ENCODE measurements at places on chromosomes 4 and X. TPM values are rescaled to one million over a fixed set of nuclear protein-coding genes. Genes with fewer than 3 reads are reported as not detected.

The PNMA6A gene
- not detected for polyA plus RNA-seq

GRCh38 chrX:109537324-109537665, 651 bp downstream of the NXT2 start:
- H3K4me1 ChIP-seq, result peaks cover 23% of the 10 kb centered on the region
- H3K27me3 ChIP-seq, result no peaks in the 10 kb centered on the region
- no peaks in the 10 kb centered on the region for H3K36me3 ChIP-seq
- peak; percentile 56 for DNase-seq

- H3K4me3 ChIP-seq, result no peak overlapping the region
- H3K4me1 ChIP-seq, result no peaks in the 10 kb centered on the region
- DNase-seq, result no peak
Measured at GRCh38 chrX:45309096-45309495, 108.4 kb upstream of the DIPK2B start.

- H3K27me3 ChIP-seq, result no peaks in the 10 kb centered on the region
- H3K27ac ChIP-seq, result no peak overlapping the region
- no peaks in the 10 kb centered on the region for H3K36me3 ChIP-seq
- DNase-seq, result no peak
- H3K4me1 ChIP-seq, result peaks cover 22% of the 10 kb centered on the region
Measured at GRCh38 chr4:118972167-118972566, 83.5 kb downstream of the SYNPO2 start.

GRCh38 chrX:70527610-70528345, 83.1 kb downstream of the DLG3 start:
- DNase-seq, result no peak
- no peaks in the 10 kb centered on the region for H3K4me1 ChIP-seq
- H3K27ac ChIP-seq, result no peak overlapping the region
- H3K4me3 ChIP-seq, result no peak overlapping the region
- no peaks in the 10 kb centered on the region for H3K36me3 ChIP-seq

- H3K27me3 ChIP-seq, result no peaks in the 10 kb centered on the region
- H3K27ac ChIP-seq, result no peak overlapping the region
- H3K36me3 ChIP-seq, result no peaks in the 10 kb centered on the region
- no peak overlapping the region for H3K4me3 ChIP-seq
- H3K4me1 ChIP-seq, result no peaks in the 10 kb centered on the region
Measured at GRCh38 chr4:9679704-9680478, 101.5 kb upstream of the DRD5 start.

- no peaks in the 10 kb centered on the region for H3K36me3 ChIP-seq
- H3K4me3 ChIP-seq, result peak overlapping the region; percentile 19
- DNase-seq, result peak; percentile 73
- peaks cover 16% of the 10 kb centered on the region for H3K4me1 ChIP-seq
Measured at GRCh38 chr4:75698162-75698962, 25.2 kb upstream of the G3BP2 start.

DNA sequence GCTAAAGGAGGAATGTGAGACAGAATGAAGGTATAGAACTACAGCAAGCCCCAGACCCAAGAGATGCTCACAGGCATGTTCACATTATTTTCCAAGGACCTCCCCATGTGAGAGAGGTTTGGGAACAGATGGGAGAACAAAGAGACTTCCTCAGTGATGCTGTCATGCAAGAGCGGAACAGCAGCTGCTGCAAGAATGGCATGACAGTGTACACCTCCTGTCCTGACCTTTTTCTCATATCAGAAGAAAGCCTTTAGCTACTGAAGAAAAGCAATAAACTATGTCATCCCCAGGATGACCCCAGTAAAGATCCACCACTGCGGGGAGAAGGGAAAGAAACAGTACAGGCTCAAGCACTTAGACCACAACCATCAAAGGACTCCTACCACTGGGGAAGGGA, 7.2 kb downstream of the PRDM5 start:
- H3K27ac ChIP-seq, result no peak overlapping the region
- no peaks in the 10 kb centered on the region for H3K27me3 ChIP-seq
- no peaks in the 10 kb centered on the region for H3K36me3 ChIP-seq
- no peaks in the 10 kb centered on the region for H3K4me1 ChIP-seq
- H3K4me3 ChIP-seq, result no peak overlapping the region

DNA sequence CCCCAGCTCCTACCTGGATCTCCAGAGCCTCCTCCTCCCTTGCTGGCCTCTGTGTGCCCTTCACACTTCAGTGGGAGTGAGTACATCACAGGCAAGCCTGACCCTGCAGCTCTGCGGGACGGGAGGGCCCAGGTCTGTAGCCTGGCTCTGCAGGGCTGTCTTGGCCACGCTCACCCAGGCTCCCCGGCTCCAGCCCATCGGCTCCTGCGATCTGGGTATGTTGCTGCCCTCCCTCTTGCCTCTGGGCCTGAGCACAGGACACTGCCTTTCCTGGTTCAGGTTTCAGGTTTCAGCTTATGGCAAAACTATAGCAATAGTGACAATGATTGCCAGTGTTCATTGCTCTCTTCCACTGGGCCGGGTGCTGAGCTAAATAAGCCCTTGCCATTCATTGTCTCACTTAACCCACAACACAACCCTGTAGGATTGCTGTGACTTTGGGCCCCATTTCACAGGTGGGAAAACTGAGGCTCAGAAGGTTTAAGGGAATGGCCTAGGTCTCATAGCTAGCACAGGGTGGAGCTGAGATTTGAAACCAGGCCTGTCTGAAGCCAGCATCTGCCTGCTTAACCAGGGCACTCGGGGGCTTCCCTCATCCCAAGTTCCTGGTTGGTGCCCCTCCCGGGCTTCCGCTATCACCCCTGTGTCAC, 44.6 kb upstream of the SORCS2 start:
- H3K4me1 ChIP-seq, result no peaks in the 10 kb centered on the region
- H3K27me3 ChIP-seq, result no peaks in the 10 kb centered on the region
- DNase-seq, result no peak
- no peak overlapping the region for H3K4me3 ChIP-seq

GRCh38 chrX:69163936-69164741, 1.1 kb downstream of the PJA1 start:
- peak overlapping the region; percentile 55 for H3K4me3 ChIP-seq
- DNase-seq, result no peak
- H3K27ac ChIP-seq, result no peak overlapping the region

- H3K27ac ChIP-seq, result no peak overlapping the region
- no peak for DNase-seq
- no peaks in the 10 kb centered on the region for H3K36me3 ChIP-seq
- no peaks in the 10 kb centered on the region for H3K27me3 ChIP-seq
Measured at GRCh38 chr4:54386042-54386669, 157.1 kb downstream of the PDGFRA start.

All from CD14-positive monocyte (primary cell).